Activated naive CD4-positive, alpha-beta T cell treated with anti-CD3 and anti-CD28 coated beads, Interleukin-2, amount 50 U/mL, for 72 hours (primary cell): ENCODE measurements at places on chromosomes 5 and 9.

DNA sequence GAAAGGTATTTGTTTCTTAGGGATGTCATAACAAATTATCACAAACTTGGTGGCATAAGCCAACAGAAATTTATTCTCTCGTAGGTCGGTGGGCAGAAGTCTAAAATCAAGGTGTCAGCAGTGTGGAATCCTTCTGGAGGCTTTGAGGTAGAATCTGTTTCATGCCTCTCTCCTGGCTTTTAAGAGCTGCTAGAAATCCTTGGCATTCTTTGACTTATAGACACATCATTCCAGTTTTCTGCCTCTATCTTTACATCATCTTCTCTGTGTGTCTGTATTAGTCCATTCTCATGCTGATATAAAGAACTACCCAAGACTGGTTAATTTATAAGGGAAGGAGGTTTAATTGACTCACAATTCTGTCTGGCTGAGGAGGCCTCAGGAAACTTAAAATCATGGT lies 488.1 kb upstream of the PAPPA start:
- no peak for DNase-seq

DNA sequence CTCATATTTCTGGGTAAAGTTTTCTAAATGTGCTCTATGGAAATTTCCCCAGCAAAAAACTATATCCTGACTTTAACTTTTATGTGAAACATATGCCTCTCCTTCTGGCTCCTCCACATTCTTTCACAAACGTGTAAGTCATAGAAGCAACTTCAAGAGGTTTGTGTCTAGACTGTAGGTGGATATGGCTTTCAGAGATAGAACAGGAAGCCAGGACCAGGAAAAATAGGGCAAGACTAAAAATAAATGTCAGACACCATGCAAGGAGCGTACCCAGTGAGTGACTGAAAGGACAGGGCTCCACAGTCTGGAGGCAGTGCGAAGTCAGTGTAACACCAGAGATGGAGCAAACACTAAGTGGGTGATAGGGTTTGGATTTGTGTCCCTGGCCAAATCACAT lies 240.7 kb downstream of the COX7C start:
- DNase-seq, result no peak

GRCh38 chr5:113271015-113271414 lies 163.8 kb downstream of the TSSK1B start:
- DNase-seq, result no peak

DNA sequence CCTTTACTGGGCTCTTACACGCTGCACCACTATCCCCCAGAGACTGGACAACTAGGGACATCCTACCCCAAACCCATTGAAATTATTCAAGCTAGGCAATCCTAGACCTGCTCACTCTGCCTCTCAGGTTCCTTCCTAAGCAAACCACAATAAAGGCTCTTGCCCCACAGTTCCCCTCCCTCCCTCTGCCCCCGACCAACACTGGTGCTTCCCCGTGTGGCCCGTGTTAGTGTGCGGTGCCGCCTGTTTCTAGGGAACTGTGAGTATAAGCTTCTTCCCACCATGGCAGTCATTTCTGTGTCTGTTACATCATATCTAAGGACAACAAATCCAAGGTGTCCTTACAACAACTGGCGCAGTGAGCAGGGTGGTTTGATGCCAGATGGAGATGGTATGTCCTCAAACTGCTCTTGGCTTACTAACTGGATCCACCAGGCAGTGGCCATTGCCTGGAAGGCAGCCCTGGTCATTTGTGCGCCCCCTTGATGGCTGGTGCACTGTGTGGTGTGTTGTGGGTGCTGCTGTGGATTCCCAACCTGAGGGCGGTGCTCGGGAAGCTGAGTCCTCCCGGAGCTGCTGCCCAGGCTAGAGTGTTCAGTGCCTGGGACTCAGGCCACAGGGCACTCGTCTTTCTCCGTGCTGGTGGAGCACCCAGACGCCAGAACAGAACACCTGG lies 8.4 kb upstream of the MXD3 start:
- no peak for DNase-seq

DNA sequence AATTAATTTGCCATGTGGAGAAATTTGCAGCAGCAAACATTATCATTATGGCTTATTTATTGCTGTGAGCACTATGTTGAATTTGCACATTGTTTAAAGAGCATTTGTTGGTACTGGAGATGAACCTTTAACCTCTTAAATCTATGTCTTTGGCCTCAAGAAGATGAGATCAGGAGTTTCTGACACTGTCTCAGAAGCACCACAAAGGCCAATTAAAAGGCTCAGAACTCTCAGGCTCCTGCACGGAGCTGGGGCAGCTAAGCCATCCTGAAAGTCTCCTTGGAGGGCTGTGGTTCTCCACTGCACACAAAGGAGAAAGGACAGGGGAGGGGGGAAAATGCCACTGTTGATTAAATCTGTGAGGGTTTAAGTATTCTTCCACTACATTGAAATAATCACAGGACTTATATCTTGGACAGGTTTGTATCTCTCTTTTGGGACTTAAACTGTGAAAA lies 33.1 kb downstream of the ZNF366 start:
- DNase-seq, result no peak

DNA sequence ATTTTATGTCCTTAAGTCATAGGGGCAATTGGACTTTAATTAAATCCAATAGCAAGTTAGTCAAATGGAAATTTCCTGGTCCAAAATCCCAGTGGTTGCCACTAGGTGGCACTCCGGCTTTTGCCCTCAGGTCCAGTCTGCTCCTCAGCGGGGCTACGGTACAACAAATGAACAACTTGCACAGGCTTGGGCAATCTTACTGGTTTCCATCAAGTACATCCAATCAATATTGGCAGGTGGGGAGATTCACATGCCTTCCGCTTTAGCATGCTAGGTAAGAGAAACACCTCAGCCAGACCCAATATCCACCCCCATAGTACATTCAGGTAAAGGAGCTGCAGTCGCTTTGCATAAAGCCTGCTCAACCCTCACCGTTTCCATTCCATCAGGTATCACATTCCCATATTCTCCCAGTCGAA lies 6.3 kb upstream of the MXD3 start:
- DNase-seq, result peak; percentile 77
